Immature natural killer cell (primary cell): ENCODE measurements at places on chromosomes 16 and 17.

- DNase-seq: no peak
Measured at GRCh38 chr17:65058593-65058992, 2.1 kb upstream of the GNA13 start.

- DNase-seq: no peak
Measured at GRCh38 chr16:84959045-84959576, 52.2 kb downstream of the ZDHHC7 start.

- DNase-seq: no peak
Measured at GRCh38 chr17:66661411-66662256, 173.3 kb upstream of the CACNG5 start.

DNA sequence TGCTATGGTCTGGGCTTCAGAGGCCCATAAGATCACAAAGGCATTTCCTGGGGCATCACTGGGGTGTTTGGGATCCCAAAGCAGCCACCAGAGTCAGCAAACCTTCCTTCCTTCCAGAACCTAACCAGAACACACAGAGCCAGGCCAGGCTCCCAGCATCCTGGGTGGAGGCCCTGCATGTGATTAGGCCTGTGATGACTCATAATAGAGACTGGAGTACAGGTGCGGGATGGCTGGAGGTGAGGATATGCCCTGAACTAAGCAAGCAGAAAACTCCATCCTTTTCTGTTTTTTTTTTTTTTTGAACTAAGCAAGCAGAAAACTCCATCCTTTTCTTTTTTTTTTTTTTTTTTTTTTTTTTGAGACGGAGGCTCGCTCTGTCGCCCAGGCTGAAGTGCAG, 17.7 kb upstream of the GFOD2 start:
- no peak for DNase-seq

DNA sequence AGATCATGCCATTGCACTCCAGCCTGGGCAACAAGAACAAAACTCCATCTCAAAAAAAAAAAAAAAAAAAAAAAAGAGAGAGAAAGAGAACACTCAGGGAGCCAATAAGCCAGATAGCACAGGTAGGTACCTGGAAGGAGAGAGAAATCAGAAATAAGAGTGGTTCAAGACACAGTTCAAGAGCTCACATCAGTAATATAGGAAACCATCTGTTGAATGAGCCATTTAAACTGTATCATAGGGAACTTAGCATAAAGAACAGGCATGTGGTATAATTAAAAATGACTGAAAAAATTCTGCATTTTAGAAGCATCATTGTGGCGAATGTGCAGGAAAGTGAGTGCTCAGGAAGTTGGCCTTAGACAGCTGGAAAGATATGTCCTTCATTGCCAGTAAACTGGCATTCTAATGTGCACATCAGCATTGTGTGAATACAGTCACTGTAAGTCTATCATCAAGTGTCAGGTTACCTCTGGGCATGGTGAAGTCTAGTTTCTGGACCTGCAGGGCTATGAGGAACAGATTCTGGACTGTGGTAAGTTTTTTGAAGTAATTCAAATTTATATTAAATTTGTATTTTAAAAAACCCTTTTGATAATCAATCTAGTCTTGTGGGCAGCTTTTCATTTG, 20.4 kb downstream of the KRT12 start:
- DNase-seq: no peak

GRCh38 chr17:74759243-74759801, 10.9 kb downstream of the NHERF1 start:
- peak; percentile 77 for DNase-seq
